ENCODE measurements at places on chromosomes 2 and 18.

DNA sequence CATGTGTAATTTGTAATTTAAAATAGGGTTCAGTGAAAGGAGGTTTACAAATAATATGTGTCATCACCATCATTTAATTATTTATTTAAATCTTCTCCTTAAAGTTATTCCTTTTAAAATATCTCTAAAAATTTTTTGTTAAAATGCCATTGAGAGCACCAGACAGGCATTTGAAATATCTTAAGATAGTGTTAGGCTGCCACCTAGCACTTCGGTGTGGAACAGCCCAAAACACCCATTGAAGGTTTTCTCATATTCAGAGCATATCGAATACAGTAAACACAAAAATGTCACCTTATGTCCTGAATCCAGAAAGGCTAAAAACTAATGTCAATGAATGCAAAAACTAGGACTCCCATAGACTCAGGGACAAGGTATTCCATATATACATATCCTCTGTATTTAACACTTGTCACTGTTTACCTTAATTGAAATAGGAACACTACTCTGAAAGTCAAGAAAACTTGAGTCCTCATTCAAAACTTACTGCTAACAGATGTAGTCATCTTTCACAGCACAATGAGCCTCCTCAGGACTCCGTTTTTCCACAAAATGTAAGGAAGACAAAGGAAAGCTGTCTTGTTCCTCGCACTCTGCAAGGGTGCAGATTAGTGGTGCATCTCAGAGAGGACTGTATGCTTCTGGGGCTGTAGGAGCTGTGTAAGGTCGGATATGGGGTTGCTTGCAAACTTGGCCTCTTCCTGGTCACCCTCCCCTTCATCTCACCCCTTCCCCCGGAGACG is 329.5 kb downstream of the PAX3 start:
- DNase-seq = peak; percentile 3

DNA sequence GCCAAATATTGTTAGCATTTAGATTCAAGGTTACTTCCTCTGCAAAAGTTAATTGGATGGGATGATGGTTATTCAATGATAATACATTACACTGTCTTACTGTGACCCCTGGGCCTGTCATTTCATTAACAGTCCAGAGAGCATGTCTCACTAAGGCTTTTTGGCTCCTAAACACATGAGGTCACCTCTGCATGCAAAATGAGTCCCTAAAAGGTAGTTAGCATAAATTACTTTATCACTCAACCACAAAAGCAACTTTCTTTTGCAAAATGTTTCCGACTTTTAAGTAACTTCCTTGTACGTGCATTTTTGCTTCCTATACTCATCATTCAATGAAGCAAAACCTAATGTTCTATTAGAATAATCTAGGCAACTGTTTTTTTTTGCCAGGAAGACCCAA is 16.8 kb upstream of the AGFG1 start:
- DNase-seq = no peak

DNA sequence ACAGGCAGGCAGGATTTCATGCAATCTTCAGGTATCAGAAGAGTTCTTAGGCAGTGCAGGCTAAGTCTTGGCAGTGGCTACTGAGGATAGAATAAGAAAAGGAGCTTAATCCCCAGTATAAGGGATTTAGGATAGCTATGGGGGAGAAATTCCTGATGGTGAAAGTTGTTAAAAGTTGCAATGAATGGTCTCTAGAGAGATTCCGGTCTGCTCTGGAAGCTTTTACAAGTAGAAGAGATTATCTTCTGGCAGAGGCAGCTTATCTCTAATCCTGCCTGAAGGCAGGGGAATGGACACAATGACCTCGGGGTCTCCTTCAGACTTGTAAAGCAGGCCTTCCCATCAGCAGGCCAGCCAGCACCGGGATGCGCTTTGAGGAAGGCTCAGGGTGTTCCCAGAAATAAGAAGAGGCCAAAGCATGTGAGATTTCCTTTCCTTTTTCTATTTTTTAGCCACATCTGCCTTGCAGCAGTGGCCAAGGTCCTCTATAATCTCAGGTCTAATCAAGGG is 253.9 kb upstream of the KLHL29 start:
- DNase-seq = no peak

GRCh38 chr2:174561283-174561971 is 36.2 kb downstream of the WIPF1 start:
- DNase-seq = no peak

GRCh38 chr2:8118940-8119781 is 562.7 kb upstream of the ID2 start:
- DNase-seq = no peak

DNA sequence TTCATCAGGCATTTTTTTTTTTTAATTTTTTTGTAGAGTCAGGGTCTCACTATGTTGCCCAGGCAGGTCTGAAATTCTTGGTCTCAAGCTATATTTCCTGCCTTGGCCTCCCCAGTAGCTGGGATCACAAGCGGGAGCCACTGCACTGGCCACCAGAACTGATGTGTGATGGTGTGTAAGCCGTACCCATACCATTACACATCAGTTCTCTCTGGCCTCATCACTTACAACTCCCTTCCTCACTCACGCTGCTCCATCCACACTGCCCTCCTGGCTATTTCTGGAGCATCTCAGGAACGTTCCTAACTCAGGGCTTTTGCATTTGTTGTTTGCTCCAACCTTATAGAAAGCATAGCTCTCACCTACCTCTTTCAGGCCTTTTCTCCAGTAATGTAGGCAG is 834.5 kb upstream of the ID2 start:
- no peak for DNase-seq

GRCh38 chr18:41038071-41038470 is 917.0 kb upstream of the PIK3C3 start:
- DNase-seq = no peak

- DNase-seq = no peak
These were observed 605.2 kb upstream of the SYT4 start for GRCh38 chr18:43882358-43883055.

- DNase-seq = no peak
These were observed 323.9 kb downstream of the SMAD2 start for GRCh38 chr18:47606526-47606925.

DNA sequence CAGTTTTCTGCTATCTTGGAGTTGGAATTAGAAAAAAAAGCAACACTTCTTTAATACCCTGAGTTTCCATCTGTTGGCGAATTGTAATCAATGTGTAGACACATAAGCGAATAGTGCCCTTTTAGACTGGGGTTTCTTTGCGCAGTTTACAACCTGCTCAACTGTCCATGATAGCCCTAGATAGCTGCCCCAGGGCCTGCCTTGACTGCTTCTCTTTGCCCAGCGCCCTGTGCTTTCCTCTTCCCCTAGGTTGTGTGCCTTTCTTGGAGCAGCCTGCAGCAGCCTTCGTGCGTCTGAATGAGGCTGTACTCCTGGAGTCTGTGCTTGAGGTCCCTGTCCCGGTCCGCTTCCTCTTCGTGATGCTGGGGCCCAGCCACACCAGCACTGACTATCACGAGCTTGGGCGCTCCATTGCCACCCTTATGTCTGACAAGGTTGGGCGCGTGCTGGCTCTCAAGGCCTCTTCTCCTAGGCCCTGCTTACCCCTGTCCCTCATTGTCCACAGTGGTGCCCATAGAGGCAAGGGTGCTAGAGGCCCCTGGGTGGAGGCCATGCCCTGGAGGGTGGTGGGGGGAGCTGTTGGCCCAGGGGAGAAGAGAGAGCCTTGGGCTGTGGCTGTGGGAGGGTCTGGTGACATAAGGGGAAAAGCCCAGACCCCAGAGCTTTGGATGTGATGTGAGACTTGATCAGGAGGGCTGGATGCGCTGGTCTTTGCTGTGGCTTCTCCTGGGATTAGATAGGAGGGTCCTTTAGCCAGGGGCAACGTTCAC is 6.9 kb downstream of the SLC4A3 start:
- no peak for DNase-seq

DNA sequence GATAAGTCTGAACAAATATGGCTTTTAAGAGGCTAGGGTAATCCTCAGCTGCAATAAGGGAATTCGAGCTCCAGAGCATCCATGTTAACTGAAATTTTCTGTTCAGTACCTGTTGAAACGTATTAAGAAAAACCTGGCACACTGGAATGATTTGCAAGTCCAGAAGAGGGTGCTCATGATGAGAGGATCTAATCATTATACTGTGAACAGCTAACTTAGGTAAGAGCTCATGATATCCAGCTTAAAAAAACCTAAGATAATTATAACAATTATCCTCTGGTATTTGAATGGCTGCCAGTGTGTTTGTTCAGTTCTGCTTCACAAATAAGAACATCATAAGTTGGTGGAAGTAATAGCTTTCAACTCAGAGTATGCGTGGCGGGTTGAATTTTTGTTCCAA is 1118.3 kb upstream of the DDX18 start:
- DNase-seq = no peak

- no peak for DNase-seq
These were observed 69.0 kb downstream of the BABAM2 start for GRCh38 chr2:27959496-27959895.

DNA sequence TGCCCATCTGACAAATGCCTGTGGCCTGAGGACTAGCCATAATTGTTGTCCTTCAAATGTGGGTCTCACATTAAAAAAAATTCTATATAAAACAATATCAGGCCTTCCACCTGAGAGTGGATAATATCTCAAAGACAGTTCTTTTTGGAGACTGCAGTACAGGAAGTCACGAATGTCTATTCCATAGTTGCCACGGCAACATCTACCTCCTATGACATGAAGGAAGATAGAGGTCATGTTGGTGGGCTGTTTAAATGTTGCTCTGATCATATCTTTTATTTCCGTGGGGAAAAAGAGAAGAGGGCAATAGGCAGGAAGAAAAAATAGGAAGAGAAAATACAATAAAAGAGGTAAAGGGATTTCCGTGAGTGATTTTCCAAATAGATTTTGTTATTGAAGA is 151.8 kb downstream of the ARL6IP6 start:
- no peak for DNase-seq

GRCh38 chr2:203591642-203592041 is 56.5 kb upstream of the RAPH1 start:
- no peak for DNase-seq

Measured in CD4-positive, alpha-beta T cell treated with Interleukin-4 for 4 hours (primary cell).